Activated T-helper 1 cell treated with Interleukin-2 at 50 U/mL for 16 hours (primary cell): ENCODE measurements at places on chromosomes 16 and 17.

GRCh38 chr16:89623511-89624261, 10.2 kb downstream of the DPEP1 start:
- no peak for DNase-seq

- no peak for DNase-seq
Observed at GRCh38 chr17:63837962-63838600, 4.4 kb downstream of the SMARCD2 start.

GRCh38 chr16:554640-555365, 5.4 kb upstream of the PRR35 start:
- DNase-seq, result no peak

DNA sequence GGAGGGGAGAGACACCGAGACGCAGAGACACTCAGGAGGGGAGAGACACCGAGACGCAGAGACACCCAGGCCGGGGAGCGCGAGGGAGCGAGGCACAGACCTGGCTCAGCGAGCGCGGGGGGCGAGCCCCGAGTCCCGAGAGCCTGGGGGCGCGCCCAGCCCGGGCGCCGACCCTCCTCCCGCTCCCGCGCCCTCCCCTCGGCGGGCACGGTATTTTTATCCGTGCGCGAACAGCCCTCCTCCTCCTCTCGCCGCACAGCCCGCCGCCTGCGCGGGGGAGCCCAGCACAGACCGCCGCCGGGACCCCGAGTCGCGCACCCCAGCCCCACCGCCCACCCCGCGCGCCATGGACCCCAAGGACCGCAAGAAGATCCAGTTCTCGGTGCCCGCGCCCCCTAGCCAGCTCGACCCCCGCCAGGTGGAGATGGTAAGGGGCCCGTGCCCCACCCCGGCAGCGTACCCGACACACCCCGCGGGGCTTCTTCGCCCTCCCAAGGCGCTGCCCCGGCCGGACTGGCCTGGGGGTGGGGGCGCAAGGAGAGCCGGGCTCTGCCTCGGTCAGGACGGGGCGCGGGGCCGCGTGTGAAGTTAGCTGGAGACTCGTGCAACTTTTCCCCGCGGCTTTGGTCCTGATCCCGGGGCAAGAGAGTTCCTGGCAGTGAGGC, 427 bp downstream of the PPP1R1B start:
- no peak for DNase-seq

DNA sequence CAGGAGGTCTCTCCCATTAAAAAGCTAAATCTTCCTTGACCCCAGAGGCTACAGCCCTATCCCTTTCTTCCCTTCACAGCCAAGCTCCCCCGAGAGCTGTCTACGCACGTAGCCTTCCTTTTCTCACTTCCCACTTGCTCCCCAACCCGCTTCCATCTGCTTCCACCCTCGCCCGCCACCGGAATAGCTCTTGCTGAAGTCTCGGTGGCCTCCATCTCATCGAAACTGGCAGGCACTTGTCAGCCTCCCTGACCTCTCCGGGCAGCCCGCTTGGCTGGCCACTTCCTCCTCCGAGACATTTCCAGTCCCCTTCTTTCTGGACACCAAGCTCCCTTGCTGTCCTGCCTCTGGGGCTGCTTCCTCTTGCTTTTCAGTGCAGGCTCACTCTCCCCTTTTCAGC, 10.7 kb upstream of the EPOP start:
- DNase-seq, result no peak

DNA sequence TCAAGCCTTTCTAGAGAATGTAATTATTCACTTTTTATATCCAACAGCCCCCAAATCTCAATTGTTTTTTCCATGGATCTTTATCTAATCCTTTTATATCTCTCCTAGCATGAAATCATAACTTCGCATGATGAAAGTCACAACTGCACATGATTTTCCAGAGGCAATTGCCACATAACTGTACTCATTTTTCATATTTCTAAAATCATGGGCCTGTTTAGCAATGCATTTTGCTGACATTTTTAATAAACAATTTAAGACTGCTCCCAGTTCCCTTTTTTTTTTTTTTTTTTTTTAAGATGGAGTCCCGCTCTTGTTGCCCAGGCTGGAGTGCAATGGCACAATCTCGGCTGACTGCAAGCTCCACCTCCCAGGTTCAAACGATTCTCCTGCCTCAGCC, 83.5 kb downstream of the VMP1 start:
- no peak for DNase-seq

GRCh38 chr17:49457564-49458535, 37.2 kb upstream of the NGFR start:
- no peak for DNase-seq

DNA sequence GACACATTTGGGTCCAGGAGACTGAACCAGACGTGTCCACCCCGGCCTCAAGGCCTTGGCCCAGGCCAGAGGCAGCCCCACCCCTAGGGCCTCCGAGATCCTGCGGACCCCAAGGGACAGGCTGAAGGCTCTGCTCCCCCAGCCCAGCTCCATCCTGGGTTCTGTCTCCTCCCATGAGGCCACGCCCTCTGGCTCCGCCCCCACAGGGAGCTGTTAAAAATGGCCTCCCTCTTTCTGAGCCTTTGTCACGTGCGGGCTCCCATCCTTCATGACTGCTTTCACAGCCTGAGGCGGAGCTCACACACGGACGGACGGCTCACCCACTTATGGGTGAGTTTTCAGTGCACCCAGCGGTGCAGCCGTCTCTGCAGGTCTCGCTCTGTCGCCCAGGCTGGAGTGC, 6.5 kb upstream of the CACNA1H start:
- DNase-seq, result no peak

- no peak for DNase-seq
Observed at GRCh38 chr17:64273006-64273405, 9.9 kb upstream of the TEX2 start.

GRCh38 chr17:81470944-81471817, 41.4 kb downstream of the ACTG1 start:
- DNase-seq, result no peak

DNA sequence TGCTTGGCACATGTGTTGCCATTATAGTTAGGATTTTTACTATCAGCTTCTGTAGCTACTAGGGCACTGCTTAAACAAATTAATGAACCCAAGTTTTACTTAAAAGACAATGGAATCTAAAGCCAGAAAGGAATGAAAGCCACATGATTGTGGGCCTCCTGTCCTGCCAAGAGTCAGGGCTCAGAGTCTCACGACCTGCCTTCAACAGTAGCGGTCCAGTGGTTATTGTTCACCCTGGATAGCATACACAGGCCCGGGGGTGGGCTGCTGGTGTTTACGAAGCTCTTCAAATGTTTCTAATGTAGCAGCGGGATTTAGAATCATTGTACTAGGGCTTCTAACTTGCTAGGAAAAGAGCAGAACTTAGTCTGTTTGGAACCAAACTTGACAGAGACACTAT, 7.8 kb downstream of the GABARAPL2 start:
- DNase-seq, result no peak

DNA sequence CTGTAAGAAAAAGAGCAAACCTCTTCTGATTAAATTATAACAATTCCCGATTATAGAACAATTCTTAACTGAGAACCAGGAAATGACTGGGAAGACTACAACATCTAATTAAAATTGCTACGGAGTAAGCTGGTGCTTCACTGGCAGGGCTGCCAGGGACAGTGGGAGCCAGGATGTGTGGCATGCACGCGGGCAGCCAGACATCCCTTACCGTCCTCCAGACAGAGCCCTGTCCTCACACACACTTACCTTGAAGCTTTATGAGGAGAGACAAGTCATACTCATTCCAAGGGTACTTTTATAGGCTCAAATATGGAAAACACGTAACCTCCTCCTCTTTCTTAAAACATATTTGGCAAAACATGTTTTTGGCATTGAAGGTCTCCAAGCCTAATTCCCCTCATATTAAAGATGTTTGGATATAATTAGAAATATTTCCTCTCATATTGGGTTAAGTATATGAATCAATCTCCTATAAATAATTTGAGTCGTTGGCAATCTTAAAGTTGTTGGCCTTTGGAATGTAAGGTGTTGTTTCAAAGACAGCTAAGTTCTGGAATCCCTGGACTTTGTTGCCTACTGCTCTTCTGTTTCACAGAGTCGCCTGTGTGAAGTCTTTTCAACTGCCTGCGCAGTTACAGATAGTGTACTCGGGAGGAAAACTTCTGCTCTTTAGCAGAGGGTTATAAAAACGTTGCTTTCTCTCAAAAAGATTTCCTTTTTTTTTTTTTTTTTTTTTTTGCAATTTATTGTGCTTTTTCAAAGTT, at the start of gene MYH1:
MYH1 (minus strand) TSS at position 272 of the 767 bp plus-strand sequence. CDS start 1,900 bp downstream, outside the sequence.
- DNase-seq, result no peak

DNA sequence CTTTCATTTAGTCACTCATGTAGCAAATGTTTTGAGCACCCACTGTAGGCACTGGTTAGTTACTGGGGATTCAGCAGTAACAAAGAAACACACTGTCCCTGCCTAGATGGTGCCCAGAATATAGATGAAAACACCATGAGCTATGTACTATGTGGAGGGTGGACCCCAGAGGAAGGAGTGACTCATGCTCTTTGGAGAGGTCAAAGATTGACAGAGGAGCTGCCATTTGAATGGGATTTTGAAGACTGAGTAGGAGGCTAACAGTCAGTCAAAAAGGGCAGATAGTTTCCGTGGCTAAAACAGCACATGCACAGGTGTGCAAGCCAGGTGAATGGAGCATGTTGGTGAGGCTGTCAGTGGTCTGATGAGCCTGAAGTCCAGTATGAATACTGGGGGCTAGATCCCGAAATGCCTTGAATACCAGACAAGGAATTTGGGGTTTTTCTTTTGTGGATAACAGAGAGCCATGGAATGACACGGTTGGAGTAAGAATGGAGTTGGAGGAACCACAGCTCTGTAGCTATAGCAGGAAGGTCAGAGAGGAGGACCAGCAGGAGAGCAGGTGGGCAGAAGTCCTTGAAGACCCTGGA, 6.1 kb downstream of the IL21R start:
- DNase-seq, result no peak

GRCh38 chr17:60395508-60396065, 3.7 kb upstream of the USP32 start:
- DNase-seq, result no peak

- no peak for DNase-seq
Observed at GRCh38 chr16:76984196-76984595, 206.8 kb upstream of the MON1B start.
